ENCODE measurements at places on chromosomes 4 and X.
A peak's percentile ranks its signal among the peaks of the same experiment; 100 is the strongest.

DNA sequence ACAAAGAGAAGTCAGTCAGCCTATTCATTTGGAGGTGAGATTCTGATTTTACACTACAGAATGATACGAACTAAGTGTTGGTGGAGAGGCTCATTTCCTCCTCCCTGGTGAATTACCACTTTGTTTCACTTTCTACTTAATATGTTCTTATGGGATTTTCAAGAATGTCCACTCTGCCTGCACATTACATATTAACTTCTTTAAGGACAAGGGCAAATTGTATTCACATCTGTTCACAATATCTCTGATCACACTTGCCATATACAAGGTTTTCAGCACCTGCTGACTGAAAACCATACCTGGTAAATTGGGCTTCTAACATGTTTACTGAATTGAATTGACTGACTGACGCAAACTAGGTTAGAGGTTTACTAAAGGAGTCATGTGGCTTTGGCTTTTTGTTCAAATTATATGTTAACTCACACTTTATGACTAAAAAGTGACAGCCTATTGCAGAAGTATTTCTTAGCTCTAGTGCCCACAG lies 188.4 kb upstream of the MBNL3 start:
- DNase-seq = no peak

- no peak for DNase-seq
These were observed 13.1 kb upstream of the NDST4 start for GRCh38 chr4:115126491-115126890.

- DNase-seq = peak; percentile 57
These were observed 61.0 kb downstream of the CHRNA9 start for GRCh38 chr4:40395908-40396793.

GRCh38 chr4:102867278-102868152 lies 1.3 kb upstream of the CISD2 start:
- DNase-seq = no peak

- DNase-seq = no peak
These were observed 14.5 kb upstream of the CCNA2 start for GRCh38 chr4:121838136-121838535.
